Smooth muscle cell of the umbilical artery (primary cell): ENCODE measurements at places on chromosomes 7 and 10. TPM values are rescaled to one million over a fixed set of nuclear protein-coding genes. Genes with fewer than 3 reads are reported as not detected.

Gene BLNK
- total RNA-seq = not detected in 2 replicates

Gene HMX3
- total RNA-seq = not detected in 2 replicates

Gene CPA1
- 0.30 TPM in 1 of 2 replicates, not detected in the other for total RNA-seq

Gene NME8
- total RNA-seq = not detected in 2 replicates

Gene SUV39H2
- total RNA-seq = 9.2 and 16.1 TPM in 2 replicates

Gene CALN1
- under 0.01 TPM in 1 of 2 replicates, not detected in the other for total RNA-seq

Gene WNT8B
- not detected in 2 replicates for total RNA-seq

Gene WASHC2C
- 35.0 and 49.5 TPM in 2 replicates for total RNA-seq

Gene TMEM178B
- under 0.01 and 0.18 TPM in 2 replicates for total RNA-seq
